ENCODE measurements at places on chromosomes 2 and 18. TPM values are rescaled to one million over a fixed set of nuclear protein-coding genes. Genes with fewer than 3 reads are reported as not detected.

TRABD2A gene
- total RNA-seq: 1.8 TPM

DNA sequence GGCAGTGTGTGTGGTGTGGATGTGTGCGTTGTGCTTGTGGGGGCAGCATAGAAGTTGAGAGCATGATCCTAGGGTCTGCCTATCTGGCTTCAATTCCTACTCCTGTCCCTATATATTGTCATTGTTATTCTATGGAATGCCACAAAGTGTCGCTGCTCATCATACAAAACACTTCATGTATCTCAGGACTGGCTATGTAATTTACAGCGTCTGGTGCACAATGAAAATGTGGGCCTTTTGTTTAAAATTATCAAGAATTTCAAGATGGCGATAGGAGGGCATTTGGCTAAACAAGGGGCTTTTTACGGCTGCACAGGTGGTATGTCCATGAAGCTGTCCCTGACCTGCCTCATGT lies 3.4 kb downstream of the SERPINB2 start:
- DNase-seq: no peak

- DNase-seq: no peak
Measured at GRCh38 chr2:223576873-223577272, 25.3 kb downstream of the SCG2 start.

GRCh38 chr2:25664183-25664964 lies 9.0 kb downstream of the DTNB start:
- no peak for DNase-seq

DNA sequence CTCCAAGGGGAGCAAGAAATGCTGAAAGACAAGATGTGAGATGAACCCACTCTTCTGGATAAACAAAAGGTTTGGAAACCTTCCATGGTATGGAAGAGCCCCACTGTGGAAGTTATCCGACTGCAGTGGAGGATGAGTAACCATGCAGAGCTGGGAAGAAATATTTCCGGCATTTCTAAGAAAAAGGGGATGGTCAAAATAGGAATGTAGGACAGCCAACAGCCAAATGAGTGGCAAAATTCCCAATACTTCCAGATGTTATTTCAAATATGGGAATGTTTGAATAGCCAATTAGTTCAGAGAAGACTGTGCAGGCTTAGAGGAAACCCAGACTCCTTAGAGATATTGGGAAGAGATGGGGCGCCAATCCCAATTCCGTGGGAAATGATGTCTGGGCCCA lies 246.8 kb downstream of the RAD51AP2 start:
- no peak for DNase-seq

All from thoracic aorta (tissue), 2 donors.